ENCODE measurements at places on chromosomes 2 and 18.
A peak's percentile ranks its signal among the peaks of the same experiment; 100 is the strongest.

- H3K27me3 ChIP-seq: no peaks in the 10 kb centered on the region
- H3K4me1 ChIP-seq: no peaks in the 10 kb centered on the region
- H3K27ac ChIP-seq: no peak overlapping the region
- DNase-seq: no peak
- H3K36me3 ChIP-seq: no peaks in the 10 kb centered on the region
- H3K4me3 ChIP-seq: no peak overlapping the region
Observed at GRCh38 chr2:98134172-98135005, 47.4 kb downstream of the VWA3B start.

DNA sequence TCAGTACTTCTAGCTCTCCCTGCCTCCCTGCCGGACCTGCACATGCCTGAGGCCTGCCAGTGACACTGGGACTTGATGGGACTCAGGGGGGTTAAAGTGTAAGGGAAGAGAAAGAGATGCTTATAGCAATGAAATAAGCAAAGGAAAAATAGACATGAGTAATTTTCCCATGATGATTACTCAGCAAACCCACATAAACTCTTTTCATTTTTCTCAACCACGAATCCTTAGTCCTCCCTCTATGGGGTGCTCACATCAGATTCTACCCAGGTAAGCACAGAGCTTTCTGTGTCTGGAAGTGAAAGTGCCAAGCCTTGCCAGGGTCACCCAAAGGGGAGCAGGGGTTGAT, 44.8 kb upstream of the ANKRD62 start:
- H3K36me3 ChIP-seq: no peaks in the 10 kb centered on the region
- no peak overlapping the region for H3K4me3 ChIP-seq
- no peaks in the 10 kb centered on the region for H3K4me1 ChIP-seq
- H3K27me3 ChIP-seq: no peaks in the 10 kb centered on the region

DNA sequence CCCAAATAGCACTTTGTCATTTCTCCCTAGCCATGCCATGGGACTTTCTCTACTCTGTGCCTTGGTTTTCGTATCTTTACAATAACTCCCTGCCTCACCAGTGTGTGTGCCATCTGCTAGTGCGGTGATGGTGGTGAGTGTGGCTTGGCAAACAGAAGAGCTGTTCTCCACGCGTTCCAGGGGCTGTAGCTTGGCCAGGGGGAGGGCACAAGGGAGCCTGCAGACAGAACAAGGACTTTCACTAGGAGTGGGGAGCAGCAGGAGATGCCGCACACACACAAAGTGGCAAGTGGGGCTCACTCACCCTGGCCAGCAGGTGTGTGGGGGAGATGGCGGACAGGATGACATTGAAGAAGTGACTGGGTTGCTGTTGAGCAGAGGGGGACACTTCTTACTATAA, 196.9 kb downstream of the HAUS1 start:
- no peaks in the 10 kb centered on the region for H3K4me1 ChIP-seq
- no peak overlapping the region for H3K4me3 ChIP-seq
- no peak overlapping the region for H3K27ac ChIP-seq
- no peaks in the 10 kb centered on the region for H3K27me3 ChIP-seq
- no peak for DNase-seq

- H3K4me1 ChIP-seq: peaks cover 13% of the 10 kb centered on the region
- no peaks in the 10 kb centered on the region for H3K27me3 ChIP-seq
- no peak for DNase-seq
- no peak overlapping the region for H3K27ac ChIP-seq
- no peaks in the 10 kb centered on the region for H3K36me3 ChIP-seq
- peak overlapping the region; percentile 51 for H3K4me3 ChIP-seq
Observed at GRCh38 chr2:227164763-227165291, 403 bp downstream of the COL4A3 start.

DNA sequence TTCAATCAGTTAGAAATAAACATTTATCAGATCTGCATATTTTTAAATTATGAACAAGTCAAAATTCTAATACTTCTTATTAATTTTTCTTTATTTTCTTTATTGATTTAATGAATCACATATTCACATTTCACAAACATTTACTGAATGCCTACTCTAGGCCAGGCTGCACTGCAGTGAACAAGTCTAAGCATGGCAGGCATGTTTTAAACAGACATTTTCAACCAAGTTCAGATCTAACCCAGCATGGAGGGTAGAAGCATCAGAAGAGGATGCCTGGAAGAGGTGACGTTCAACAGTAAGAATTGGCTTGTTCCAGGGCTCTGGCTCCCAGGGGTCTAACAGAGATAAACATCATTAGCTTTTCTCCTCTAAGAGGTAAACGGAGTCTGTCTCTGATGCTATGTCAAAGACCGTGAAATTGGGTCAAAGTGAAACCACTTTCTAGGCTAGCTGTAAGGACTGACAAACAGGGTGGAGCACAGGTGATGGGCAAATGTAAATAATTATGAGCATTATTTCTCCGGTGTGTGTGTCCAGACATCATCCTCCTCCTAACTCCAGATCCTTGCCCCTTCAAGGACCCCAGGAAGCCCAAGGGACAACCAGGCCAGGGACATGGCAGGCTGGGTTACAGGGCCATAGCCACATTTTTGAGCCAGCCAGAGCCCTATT, 50.6 kb downstream of the UNC50 start:
- H3K4me3 ChIP-seq: no peak overlapping the region
- DNase-seq: no peak
- no peaks in the 10 kb centered on the region for H3K36me3 ChIP-seq
- no peaks in the 10 kb centered on the region for H3K27me3 ChIP-seq

DNA sequence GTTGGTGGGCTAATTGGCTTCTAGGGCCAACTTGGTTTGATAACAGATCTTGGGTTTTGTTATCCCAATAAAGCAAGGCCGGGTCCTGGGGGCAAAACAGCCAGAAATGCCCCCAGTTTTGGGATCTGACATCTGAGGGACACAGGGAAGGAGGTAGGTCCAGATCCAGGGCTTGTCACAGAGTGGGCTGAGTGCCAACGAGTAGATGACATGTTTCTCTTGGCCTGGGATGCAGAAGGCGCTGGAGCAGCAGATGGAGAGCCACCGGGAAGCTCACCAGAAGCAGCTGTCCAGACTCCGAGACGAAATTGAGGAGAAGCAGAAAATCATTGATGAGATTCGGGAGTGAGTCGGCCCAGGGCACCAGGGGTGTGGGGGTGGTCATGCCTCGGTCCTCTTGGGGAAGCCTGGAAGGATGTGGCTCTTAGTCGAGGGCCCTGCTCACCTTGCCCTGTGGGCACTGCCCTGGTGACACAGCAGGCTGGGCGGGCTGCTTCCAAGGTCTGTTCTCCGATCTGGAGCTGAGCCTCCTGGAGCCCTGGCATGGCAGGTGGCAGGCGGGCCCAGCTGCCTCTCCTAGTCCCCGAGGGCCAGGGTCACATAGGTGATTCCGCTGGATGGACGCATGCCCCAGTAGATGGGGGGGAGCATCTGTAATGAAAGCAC, 40.2 kb upstream of the LYPD6B start:
- no peaks in the 10 kb centered on the region for H3K4me1 ChIP-seq
- H3K27me3 ChIP-seq: no peaks in the 10 kb centered on the region
- H3K27ac ChIP-seq: no peak overlapping the region
- DNase-seq: no peak

- no peak overlapping the region for H3K27ac ChIP-seq
- H3K36me3 ChIP-seq: no peaks in the 10 kb centered on the region
- no peak for DNase-seq
- H3K4me1 ChIP-seq: peaks cover 12% of the 10 kb centered on the region
Observed at GRCh38 chr2:27128668-27129571, 5.3 kb downstream of the ABHD1 start.

DNA sequence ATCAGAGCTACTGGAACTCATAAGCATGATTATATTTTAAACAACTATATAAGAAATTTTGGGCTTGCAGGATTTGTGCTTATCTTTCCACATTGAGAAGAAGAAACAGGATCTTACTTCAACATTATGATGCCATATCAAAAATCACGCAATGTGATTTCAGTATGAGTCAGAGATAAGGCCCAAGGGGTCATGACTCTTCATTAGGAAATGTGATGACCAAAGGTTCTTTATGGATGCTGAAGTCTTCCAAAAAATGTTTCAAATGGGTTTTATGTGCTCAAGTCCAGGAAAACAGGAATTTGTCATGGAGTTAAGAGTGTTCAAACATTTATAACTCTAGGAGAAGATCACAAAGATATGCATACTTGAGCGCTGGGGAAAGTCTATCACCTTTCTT, 7.8 kb upstream of the SERPINB2 start:
- no peak for DNase-seq
- H3K27ac ChIP-seq: no peak overlapping the region
- no peaks in the 10 kb centered on the region for H3K36me3 ChIP-seq
- H3K27me3 ChIP-seq: no peaks in the 10 kb centered on the region

DNA sequence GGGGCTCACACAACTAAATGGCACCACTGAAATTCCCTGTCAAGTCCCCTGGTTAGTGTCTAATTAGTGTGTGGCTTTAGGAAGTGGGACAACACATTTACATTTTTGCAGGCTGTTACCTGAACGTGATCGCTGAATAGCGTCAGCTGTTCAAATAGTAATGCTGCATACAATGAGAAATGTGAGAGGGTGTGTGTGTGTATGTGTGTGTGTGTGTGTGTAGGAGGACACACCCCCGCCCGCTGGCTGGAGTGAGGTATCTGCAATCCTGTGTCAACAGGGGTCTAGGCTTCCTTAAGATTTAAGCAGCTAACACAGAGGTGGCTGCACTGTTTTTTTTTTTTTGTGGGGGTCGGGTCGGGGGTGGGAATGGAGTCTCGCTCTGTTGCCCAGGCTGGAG, 4.8 kb upstream of the LYPD6B start:
- no peak overlapping the region for H3K4me3 ChIP-seq
- no peak for DNase-seq
- H3K36me3 ChIP-seq: no peaks in the 10 kb centered on the region

DNA sequence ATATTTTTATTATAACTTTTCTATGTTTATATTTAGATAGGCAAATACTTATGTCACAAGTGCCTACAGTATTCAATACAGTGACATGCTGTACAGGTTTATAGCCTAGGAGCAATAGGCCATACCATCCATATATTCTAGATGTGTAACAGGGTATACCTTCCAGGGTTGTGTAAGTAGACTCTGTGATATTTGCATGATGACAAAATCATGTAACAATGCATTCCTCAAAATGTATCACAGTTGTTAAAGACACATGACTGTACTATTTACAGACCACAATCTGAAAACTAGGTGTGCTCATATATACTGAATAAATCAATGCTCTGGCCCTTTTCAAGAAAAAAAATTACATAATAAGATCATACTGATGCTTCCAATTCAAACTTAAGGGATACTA, 433.2 kb upstream of the RGPD4 start:
- H3K4me1 ChIP-seq: no peaks in the 10 kb centered on the region
- no peaks in the 10 kb centered on the region for H3K36me3 ChIP-seq
- no peaks in the 10 kb centered on the region for H3K27me3 ChIP-seq
- H3K4me3 ChIP-seq: no peak overlapping the region

DNA sequence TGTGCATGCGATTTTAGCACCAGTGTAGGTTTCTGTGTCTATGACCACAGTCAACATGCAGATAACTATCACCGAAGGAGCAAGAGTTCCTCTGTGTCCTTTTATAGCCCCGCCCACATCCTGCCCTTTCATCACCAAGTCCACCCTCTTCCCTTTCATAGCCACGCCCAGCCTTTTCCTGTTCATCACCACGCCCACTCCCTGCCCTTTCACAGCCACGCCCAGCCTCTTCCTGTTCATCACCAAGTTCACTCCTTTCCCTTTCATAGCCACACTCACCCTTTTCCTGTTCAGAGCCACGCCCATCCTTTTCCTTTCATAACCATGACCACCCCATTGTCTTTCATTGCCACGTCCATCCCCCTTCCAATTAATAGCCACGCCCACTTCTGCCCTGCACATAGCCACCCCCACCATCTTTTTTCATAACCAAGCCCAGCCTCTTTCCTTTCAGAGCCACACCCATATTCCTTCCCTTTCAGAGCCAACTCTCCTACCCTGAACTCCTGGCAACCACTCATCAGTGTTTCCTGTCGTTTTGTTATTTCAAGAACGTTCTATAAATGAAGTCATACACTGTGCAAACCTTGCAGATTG, 273.9 kb downstream of the MYT1L start:
- no peaks in the 10 kb centered on the region for H3K27me3 ChIP-seq
- peak; percentile 27 for DNase-seq
- peak overlapping the region; percentile 20 for H3K27ac ChIP-seq
- H3K36me3 ChIP-seq: no peaks in the 10 kb centered on the region

DNA sequence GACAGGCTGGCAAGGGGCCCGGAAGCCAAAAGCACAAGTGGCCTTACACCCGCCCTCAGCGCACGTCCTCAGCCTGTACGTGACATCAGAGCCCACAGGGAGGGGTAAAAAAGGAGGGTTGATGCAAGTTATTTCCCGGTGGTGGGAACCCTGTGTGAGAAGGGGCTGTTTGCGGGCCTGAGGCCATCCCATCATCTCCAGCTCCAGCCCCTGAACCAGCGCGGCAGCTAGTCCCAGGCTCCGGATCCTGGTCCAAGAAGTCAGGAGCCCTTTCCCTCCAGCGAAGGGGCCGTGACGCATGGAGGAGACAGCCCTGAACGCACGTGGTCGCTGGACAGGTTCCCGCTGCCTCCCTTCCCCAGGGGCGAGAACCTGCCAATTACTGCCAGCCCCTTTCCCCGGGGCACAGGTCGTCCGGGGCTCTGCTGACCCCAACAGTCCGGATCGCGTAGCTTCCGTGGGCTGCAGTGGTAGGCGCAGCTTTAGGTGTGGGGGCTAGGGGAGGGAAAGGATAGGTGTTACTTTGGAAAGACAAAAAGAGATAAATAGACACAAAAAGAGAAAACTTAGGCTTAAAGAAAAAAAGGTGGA, 1.3 kb upstream of the LRP2 start:
- peak overlapping the region; percentile 42 for H3K4me3 ChIP-seq
- no peaks in the 10 kb centered on the region for H3K36me3 ChIP-seq
- H3K4me1 ChIP-seq: no peaks in the 10 kb centered on the region
- DNase-seq: no peak
- H3K27ac ChIP-seq: no peak overlapping the region
